ENCODE measurements at places on chromosomes 6 and 20.

GRCh38 chr6:4879741-4880275, 103.6 kb downstream of the CDYL start:
- no peak for DNase-seq

- no peak for DNase-seq
Observed at GRCh38 chr20:51366155-51366886, 176.2 kb downstream of the NFATC2 start.

DNA sequence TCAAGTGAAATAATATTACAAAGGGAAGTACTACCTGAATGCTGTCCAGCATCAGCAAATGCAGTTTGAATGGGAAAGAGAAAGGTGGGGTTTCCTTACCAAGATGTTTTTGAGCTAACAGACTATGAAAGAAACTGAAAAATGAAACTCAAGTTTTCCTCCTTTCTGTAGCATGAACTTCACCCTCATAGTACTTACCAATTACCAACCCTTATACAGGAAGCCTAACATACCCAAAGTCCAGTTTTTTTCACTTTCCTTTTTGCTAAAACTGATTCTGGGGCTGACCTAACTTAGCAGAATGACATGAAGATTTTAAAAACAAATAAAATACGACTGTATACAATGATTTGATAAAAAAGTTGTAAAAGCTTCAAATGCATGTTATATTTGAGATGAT, 5.2 kb downstream of the ZNFX1 start:
- DNase-seq, result no peak

DNA sequence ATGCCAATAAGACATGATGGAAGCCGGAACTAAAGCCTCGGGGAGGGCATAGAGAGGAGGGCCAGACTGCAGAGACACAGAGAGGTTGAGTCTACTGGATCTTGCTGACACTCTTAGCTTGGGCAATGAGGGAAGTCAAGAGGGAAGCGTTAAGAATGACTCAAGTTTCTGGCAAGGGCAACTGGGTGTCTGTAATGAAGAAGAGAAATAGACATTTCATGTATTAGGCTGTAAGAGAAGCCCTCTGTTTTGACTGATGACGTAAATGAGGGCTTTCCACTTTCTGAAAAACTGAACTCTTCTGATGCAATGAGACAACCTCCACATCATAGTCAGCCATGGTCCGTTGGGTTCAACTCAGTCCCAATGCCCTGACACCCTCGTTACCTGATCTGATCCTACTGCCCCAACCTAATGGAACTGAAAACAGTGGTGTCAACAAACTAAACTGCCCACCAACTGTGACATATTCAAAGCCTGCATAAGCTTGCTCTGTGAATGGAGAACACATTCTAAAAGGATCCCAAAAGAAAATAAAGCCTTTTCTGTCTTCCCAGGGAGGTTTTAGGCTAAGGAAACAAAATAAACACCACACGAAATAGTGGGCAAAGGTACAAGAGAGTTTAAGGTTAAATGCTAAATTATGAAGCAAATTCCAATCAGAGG, 45.8 kb upstream of the PNRC1 start:
- DNase-seq, result no peak

GRCh38 chr6:39997101-39997635, 62.9 kb upstream of the MOCS1 start:
- no peak for DNase-seq

GRCh38 chr6:155235087-155235486, 28.7 kb upstream of the CLDN20 start:
- no peak for DNase-seq

GRCh38 chr6:79648328-79648727, 17.2 kb downstream of the SH3BGRL2 start:
- DNase-seq, result no peak

- no peak for DNase-seq
Observed at GRCh38 chr6:25301362-25301761, 22.2 kb downstream of the CARMIL1 start.

DNA sequence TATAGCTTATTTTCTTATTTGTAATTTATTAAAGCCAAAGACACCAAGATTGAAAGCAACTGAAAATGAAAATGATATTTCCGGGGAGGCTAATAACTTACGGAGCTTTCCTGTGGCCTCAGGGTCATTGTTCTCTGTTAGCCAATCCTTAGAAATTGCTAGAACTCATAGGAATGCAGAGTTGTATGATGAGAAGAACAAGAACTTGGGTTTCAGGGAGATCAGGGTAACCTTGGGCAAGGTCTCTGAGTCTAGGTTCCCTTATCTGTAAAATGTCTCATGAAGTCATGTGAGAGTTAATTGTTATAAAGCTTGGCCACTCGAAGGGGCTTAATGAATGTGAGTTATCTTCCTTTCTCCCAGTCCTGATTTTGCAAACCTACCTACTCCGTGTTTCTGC, 20.1 kb upstream of the SERINC3 start:
- no peak for DNase-seq

- no peak for DNase-seq
Observed at GRCh38 chr6:52591832-52592231, 15.0 kb upstream of the TRAM2 start.

DNA sequence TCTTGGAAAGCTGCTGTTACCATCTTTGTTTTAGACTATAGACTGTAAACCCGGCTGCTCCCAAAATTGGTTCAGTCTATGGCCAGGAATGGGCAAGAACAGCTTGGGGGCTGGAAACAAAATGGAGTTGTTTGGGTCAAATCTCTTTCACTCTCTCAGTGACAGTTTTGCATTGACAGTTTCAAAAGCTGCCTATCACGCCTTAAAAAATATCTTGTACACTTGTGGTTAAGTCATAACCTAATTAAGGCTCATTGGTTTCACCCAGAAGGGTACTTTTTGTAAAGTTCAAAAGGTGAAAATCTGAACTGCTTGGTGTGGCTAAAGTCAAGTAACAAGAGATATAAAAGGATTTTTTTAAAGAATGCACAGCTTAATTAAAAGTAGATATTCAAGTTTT, 76.1 kb upstream of the PRL start:
- no peak for DNase-seq

DNA sequence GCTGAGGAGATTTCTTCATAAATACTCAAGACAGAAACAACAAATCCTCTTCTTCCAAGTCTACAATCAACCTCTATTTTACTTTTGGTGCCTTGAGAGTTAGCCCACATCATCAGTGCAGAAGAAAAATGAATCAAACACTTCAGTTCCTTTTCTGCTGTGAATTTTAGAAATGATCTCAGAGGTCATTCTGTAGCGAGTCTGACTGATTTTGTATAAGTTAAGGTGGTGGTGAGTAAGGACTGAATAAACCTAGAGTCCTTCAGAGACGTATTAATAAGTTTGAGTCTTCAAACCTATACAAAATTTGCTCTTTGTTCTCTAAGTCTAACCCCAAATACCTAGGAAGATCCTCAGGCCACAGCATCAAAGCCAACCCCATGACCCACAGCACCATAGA, 33.1 kb upstream of the NT5E start:
- DNase-seq, result no peak

- DNase-seq, result no peak
Observed at GRCh38 chr6:112879920-112880413, 532.8 kb downstream of the RFPL4B start.

GRCh38 chr6:12457094-12457493, 166.9 kb downstream of the EDN1 start:
- no peak for DNase-seq

GRCh38 chr20:36355469-36356171, 49.5 kb downstream of the DLGAP4 start:
- DNase-seq, result no peak

DNA sequence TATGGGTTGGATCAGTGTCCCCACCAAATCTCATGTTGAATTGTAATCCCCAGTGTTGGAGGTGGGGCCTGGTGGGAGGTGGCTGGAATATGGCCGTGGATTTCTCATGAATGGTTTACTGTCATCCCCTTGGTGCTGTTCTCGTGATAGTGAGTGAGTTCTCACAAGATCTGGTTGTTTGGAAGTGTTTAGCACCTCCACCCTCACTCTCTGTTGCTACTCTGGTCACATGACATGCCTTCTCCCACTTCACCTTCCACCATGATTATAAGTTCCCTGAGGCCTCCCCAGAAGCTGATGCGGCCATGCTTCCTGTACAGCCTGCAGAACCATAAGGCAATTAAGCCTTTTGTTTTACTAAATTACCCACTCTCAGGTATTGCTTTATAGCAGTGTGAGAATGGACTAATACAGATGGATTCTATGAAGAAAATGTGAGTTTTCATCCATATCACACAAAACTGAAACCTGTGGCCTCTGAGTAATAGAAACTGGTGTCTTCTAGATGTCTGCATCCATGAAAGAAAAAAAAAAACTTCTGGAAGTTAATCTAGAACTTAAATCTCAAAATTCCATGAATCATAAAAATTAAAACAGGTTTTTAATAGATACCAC, 39.3 kb downstream of the MBOAT1 start:
- no peak for DNase-seq

DNA sequence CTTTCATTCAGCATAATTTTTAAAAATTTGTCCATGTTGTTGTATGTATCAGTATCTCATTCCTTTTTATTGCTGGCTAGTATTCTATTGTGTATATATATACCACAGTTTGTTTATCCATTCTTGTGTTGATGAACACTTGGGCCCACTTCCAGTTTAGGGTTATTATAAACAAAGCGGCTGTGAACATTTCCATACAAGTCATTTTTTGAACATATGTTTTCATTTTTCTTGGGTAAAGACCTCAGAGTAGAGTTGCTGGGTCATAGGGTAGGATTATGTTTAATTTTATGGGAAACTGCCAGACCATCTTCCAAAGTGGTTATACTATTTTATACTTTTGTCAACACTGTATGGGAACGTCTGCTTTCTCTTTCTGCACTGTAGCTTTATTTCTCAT, 55.3 kb downstream of the RBM24 start:
- no peak for DNase-seq

GRCh38 chr20:5315807-5316187, 957 bp downstream of the PROKR2 start:
- no peak for DNase-seq

DNA sequence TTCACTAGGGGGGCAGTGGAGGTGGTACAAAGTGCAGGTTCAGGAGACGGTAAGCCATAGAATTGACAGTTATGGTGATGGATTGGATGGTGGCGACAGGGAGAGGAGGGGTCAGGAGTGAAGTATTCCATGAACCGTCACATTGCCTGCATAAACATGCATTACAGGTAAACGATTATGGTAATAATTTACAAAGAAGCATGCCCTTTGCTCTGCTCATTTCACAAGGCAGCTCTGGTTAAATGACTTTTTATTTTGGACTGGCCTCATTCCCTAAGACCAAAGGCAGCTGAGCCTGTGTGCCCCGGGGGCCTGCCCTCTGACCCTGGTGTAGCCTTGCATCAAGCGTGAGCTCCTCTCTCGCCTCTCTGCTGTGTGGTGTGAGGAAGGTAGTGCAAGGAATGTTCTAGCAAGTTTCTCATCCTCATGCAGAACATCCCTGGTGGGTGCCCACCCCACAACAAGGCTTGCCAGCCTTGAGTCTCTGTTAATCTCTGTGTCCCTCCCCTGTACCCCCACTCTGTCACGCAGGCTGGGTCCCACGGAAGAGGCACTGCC, 59.0 kb downstream of the PPP1R14C start:
- DNase-seq, result no peak

GRCh38 chr6:31702405-31702818, 712 bp downstream of the ABHD16A start:
- DNase-seq, result no peak

DNA sequence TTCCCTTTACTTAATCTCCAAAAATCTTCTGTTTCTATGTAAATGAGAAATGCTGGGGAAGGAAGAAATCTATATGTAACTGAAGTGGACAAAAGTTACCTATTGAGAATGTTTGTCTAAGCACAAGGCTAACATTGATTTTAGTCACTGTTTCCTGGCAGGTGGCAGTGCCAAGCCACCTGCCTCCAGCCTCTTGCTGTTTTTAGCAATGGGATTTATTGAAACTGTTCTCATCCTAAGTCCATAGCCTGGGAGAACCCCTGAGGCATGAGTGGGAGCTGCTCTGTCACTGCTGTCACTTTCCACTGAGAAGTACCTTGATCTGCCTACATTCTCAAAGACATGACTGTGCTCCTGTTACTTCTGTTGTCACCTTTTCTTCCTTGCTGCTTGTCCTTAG, 14.7 kb downstream of the ENPP3 start:
- no peak for DNase-seq

GRCh38 chr20:63413963-63414684, 53.0 kb upstream of the CHRNA4 start:
- DNase-seq, result no peak

GRCh38 chr6:114764866-114765265, 422.0 kb upstream of the HS3ST5 start:
- no peak for DNase-seq

DNA sequence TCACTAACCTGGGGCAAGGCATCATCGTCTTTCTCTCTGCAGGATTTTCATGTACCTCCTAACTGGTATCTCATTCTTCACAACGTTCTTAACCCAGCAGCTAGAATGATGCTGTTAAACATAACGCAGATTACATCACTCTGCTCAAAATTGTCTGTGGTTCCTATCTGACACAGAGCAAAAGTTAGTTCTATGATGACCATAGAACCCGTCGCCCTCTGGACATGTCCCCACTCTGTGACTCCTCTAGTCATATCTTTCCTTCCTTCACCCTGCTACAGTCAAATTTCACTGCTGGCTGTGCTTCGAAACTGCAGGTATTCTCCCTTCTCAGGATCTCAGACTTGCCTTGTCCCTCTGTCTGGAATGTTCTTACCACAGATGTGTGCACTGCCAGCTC, 87.4 kb upstream of the TPD52L1 start:
- no peak for DNase-seq

DNA sequence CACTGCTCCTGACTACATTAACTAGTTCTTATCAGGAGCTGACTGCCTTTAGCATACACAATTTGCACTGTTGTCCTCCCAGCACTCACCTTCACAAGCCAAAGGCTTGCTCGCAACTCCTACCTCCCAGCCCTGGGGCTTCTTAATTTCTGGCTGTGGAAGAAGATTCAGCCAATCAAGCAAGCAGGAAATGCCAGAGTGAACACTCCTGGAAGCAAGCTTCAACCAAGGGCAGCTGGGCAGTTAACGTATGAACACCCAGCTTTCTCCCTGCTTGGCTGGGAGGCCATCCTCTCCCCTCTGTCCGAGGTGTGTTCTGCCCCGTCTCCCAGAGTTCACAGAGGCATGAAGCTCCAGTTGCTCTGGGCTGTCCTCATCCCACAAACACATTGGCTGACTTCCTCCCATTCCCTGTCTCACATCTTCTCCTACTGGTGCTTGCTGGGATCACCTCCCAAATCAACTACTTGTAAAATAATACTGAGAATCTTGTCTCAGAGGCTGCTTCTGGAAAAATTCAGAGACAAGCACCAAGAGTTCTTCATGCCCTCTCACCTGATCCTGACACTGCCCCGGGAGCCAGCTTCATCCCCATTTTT, 15.3 kb upstream of the SRSF6 start:
- no peak for DNase-seq

Measured in CMK (cell line).